ENCODE measurements at places on chromosomes 12 and 14.

GRCh38 chr14:23697680-23698079 is 61.5 kb downstream of the DHRS2 start:
- no peak for DNase-seq

DNA sequence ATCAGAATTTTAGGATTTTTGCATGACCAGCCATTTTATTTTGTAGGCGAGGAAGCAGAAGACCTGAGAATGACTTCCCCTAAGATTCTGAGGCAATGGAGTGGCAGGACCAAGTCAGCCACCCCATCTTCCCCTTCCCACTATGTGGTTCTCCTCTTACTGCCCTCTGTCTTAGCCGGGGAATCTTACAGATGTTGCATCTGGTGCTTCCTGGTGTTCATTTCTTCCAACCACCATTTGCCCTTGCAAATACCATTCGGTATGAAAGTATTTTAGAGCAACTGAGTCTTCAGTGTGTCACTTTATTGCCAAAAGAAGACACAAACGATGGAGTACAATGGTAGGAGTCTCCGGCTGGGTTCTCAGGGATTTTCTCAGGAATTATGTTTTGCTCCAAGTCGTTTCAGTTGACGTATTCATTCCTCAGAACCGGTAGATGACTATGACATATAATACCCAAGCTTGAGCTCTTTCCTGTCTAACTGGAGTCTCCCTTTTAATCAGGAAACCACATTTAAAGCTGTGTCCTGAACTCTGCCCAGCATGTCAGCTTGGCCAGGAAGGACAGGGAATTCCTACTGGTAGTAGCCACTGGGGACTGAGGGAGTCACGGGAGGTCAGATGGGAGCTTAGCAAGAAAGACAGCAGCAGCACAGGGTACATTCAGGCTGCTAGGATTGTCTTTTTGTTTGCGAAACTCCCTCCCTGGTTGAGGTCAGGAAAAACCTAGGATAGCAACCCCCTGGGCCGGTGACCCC is 87.0 kb downstream of the SAMD4A start:
- no peak for DNase-seq

DNA sequence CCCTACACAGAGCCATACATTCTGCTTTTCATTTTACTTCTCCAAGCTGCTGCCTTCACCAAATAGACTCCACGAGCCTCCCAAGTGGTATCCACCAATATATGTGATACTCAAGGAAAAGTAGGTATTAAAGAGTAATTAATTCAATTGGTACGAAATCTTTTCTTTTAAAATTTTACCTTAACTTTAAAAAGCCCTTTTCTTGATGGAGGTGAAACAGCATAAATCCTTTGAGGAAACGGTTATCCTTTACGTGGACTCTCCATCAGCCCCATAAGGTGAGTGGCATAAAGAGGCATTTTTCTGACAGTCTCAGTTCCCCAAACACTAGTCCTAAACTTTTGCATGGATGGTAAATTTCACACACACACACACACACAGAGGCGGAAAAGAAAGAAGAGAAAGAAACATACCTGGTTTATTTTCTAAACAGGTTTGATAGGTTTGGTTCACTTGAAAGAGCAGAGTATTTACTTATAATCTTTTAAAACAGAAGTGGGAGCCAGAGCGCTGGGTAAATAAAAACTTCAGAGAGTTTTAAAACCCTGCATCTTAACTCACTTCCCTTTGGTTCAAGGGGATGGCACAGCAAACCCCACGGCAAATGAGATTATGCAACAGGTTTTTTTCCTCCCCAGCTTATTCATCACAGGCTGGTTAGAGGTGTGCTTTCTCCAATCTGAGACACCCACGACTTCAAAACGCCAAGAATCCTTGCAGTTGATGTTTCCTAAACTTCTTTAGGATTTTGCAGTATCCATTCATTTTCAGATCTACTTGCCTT is 1.9 kb downstream of the DUSP16 start:
- peak; percentile 24 for DNase-seq

GRCh38 chr12:25502118-25502517 is 51.0 kb downstream of the LMNTD1 start:
- no peak for DNase-seq

GRCh38 chr12:56922031-56922430 is 12.2 kb downstream of the SDR9C7 start:
- DNase-seq, result no peak

- no peak for DNase-seq
These were observed 63.0 kb downstream of the NCOR2 start for GRCh38 chr12:124504273-124505000.

GRCh38 chr14:76375947-76376404 is at the start of gene ESRRB:
Gene ESRRB (plus strand): TSS chr14:76376137. CDS start chr14:76376402, 265 bp downstream.
- DNase-seq, result no peak

- DNase-seq, result no peak
These were observed 108.8 kb downstream of the DAAM1 start for GRCh38 chr14:59297071-59297776.

DNA sequence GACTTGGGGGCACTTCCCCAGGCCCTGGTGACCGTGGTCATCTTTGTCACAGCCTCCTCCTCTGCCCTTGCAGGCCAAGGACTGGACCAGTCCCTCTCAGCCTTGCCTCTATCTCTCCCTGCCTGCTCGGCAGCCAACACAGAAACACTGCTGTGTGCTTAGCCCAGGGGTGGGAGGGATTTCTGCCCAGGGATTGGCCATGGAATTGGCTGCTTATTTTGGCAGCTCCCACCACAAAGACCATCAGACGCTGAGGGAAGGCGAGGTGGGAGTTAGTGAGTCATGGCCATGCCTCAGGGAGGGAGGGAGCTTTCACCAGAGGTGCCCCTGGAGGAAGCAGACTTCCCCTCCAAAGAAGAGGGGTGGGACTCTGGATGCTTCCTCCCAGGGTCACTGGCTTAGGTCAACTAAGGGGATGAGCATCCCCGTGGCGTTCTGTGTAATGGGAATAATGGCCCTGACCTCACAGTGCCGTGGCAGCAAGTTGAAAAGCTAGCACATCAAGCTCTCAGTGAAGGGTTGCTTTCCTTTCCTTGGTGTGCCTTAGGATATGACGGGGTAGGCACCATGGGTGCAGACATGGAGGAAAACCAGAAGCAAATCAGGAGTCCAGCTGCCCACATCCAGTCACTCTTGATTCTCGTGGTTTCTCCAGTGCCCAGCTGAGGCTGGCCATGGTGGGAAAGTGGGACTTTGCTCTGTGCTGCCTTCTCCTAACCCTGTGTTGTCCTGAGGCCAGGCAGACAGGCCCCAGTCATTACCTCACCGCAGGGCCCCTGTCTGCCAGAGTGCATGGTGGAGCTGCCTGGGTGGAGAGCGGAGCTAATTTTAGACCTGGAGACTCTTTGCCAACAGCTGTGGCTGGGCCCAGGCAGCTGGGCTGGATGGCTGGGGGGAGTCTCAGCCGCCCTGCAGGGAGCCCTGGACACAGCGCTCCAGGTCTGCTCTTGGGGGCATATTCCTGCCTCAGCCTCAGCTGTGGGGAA is 21.4 kb downstream of the B4GALNT3 start:
- DNase-seq, result no peak

DNA sequence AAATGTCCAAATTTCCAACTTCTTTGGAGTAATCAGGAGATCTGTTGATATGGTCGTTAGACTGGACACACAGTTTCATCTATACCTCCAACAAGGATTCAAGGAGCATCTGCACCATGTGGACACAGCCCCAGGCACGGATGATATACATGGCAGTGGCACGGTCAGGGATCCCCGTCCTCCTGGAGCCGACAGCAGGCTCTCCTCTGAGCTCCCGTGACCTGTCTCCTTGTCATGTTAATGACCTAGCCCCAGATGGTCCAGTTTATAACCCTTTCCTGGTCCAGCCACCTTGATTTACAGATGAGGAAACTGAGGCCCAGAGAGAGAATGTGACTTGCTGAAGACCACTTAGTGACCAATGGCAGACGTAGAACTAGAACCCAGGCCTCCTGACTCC is 16.5 kb upstream of the SERPINA4 start:
- DNase-seq, result no peak

DNA sequence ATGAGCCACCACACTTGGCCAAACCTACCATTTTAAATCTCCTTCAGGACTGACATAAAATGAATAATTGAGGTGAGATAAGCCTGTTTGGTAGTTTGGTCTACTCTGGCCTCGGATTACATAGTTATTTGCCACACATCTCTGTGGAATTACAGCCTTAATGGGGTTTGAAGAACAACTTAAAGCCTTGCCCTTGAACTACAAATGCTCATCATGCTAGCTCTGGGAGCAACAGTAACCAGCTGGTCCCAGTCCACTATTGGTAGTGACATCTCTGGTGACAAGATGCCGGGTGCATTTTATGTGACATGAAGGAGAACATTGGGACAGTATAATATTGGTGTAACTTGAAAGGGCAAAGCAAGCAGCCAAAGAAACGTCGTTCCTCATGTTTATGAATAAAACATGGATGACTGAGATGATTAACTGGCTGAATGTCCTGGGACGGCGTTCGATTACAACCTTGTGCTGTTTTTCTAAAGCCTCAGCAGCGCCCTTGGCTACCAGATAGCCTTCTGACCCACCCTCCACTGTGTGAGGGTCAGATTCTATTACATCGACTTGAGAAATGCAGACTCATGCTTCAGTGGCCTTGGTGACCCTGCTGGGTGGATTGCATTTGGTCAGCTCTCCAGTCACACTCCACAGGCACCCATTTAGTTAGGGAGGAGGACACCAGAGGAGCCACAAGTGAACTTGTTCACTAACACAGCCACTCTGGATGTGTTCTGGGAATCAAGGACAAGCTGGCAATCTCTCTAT is 41.5 kb downstream of the BEST3 start:
- no peak for DNase-seq

DNA sequence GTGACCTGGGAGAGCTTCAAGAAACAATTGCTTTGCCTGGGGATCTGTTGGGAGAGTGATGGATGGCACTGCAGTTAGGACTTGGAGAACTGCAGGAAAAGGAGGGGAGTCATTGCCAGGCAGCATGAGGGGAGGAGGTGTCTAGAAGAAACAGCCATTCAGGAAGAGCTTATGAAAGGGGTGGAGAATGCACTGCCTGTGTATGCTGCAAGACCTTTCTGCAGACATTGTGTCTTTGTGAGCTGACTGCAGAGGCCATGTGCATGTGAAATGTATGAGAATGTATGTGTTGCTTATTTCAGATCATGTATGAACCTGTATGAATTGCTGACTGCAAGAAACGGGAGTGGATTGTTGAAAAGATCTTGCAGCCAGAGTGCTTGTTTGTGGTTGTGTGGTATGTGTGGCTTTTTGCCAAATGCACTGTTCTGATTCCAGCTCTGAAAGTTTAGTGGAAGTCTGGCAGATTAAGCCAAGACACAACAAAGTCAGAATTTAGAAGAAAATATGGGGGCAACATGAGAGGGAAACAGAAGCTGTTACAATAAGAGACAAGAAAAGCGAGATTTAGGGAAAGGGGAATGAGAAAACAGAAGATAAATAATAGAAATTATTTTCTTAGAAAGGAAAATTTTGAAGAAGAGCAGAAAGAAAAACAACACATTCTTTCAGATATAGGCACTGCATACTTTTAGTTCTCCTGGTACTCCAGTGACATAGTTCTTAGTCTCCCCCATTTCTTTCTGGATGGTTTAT is 9.8 kb upstream of the RIMKLB start:
- DNase-seq, result no peak

DNA sequence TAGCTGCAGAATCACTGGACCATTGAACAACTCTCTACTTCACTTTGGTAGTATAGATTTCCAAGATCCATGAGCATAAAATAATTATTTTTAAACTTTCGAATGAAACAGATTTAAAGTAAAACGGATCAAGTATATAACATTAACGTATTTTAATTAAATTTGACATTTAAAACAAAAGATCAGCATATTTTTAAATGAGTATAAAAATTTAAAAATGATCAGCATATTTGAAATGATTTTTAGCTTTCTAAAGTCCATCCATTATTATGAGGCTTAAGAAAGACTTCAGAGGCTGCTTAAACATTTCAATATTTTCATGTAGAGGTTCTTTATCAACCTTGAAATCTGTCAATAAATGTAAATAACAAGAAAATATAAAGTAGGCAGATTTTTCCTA is 5.2 kb upstream of the USP15 start:
- DNase-seq, result no peak

DNA sequence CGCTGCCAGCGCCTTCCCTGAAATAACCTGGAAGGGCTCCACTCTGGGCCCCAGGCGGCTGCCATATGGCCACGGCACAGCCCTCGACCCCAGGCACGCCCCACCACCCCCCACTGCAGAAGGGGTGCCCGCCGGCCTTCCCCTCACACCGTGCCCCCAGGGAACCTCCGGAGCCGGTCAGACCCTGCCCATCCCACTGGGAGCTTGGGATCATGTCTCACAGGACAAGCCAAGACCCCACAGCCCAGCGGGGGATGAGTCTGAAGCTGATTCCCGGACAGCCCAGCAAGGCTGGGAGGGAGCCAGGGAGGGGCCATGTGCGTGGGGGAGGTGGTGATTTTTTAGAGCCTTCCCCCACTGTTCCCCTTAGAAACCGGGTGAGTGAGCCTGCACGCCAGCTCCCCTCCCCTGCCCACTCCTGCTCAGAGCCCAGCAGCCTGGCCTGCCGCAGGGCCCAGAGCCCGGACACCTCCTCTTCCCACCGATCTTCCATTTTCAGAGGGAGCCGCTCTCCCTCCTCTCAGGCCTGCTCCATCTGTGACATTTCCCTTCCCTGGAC is 1.4 kb downstream of the RIMBP2 start:
- no peak for DNase-seq

DNA sequence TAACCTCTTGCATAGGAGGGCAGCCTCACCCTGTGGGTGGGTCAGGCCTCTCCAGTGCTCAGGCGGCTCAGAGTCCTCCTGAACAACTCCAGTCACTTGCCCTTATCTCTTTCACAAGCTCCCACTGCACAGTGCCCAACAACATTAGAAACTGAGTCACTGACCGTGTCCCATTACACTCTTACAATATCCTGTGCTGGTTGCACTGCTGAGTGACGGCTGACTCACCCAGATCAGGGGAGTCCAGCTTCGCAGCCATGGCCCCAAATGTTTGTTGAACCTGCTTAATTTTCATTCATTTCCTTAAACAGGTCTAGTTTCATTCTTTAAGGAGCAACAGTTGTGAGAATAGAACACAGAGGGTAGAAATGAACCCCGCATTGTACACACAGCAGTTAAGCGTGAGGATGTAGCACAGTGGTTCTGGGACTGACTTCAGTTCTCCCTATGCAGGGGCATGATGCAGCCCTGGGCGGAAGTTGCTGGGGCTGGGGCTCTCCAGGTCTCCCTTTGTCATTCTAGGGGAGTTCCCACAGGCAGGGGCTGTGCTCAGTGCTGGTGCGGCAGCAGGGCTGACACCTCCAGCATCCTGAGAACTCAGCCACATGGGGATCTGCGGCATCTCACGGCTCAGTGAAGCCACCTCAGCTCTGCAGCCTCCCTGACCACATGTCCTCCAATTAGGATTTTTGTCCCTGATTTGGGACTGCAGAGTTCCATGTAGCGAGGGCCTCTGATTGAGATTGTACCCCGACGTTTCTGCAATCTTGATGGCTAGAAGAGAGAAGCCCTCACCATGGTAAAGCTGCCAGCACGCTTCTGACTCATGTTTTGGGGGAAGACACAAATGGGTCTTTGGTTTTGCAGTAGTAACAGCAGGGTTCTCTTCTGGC is 16.1 kb downstream of the GPR68 start:
- DNase-seq, result peak; percentile 89

DNA sequence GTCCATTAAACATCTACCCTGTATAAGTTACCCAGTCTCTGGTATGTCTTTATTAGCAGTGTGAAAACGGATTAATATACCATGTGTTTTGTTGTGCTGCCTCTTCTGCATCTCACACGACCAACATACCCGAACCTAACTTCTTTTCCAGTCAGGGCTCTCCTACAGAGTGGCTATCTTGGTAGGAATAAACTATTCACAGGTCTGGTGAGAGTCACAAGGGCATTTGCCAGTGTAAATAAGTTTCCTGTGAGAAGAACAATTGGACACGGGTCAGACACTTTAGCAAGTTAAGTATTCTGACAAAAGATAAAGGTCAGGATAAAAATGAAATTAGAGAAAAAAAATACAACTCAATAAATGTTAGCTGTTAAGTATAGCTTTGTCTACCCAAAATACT is 60.9 kb downstream of the MYF5 start:
- no peak for DNase-seq

All from NK-92 treated with Interleukin-12 subunit alpha and Interleukin-12 subunit beta, amount 100 ng/mL, for 24 hours (cell line).